ENCODE measurements at places on chromosomes 11 and 22. TPM values are rescaled to one million over a fixed set of nuclear protein-coding genes. Genes with fewer than 3 reads are reported as not detected.

DNA sequence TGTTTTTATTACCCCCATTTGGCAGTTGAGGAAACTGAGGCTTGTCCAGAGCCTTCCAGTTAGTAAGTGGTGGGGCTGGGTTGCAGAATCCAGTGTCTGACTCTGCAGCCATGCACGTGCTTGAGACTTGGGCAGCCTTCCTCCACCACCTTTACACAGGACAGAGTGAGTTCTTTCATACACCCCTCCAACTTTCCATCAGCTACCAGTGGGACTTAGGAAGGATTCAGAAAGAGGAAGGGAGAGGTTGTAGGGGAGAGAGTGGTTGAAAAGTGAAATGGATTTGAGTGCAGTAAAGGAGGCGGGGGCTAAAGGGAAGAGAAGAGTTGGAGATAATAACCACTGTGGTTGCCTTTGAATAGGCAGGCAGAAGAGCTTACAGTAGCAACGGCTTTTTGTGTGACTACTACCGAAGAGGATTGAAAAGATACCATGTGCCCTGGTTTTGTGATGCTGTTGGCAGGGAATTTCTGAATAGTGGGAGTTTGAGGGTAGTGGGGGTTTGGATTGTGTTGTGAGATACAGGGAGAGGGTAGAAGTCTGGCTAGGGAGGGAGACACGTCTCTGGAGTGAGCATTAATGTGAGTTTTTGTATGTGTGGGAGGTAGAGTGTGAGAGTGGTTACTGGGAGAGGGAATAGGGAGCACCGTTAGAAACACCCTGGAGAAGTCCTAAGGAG is 1.7 kb downstream of the UVRAG start:
- DNase-seq, result no peak

GRCh38 chr11:126810776-126811175 is 189.8 kb downstream of the KIRREL3 start:
- no peak for DNase-seq

- no peak for DNase-seq
Measured at GRCh38 chr11:131816051-131816450, 445.6 kb downstream of the NTM start.

DNA sequence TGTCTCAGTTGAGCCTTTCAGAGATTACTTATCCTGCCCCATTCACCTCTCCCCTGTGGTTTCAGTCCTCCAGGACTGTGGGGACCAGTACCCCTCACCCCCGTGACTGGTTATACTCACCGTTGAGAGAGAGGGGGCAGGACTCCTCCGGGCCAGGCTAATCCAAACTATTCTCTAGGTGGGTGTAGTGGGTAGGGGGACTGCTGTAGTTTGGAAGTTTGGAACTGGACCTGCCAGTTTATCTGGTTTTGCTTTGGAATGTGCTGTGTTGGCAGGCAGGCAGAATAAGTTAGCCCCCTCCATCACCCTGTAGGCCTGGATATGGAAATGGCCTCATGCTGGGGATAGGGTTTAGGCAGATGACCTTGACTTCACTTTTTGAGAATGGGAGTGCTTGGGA is 13.5 kb downstream of the TEAD1 start:
- DNase-seq, result peak; percentile 66

GRCh38 chr11:11218629-11218986 is 134.4 kb downstream of the CSNK2A3 start:
- DNase-seq, result no peak

- no peak for DNase-seq
Measured at GRCh38 chr11:132202621-132203020, 832.2 kb downstream of the NTM start.

GRCh38 chr11:99814021-99814420 is 793.3 kb downstream of the CNTN5 start:
- no peak for DNase-seq

DNA sequence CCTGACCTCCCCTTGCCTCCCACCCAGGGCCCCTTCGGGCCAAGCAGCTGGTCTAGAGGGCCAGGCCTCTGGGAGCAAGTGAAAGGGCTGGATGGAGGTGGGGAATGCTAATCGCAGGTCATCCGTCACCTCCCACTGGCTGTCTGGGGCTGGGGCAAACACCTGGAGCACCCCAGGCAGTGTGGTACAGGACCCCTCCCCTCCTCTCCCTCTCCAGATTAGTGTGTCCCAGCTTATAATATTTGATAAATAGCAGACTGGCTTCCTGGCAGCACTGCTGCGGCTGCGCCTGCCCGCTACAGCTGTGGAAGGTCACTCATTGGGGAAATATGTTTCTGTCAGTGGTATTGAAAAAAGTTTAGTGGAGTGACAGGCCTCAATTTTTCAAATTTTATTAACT is 90.7 kb upstream of the PHOX2A start:
- DNase-seq, result no peak

- no peak for DNase-seq
Measured at GRCh38 chr22:29098296-29098695, 25.5 kb downstream of the KREMEN1 start.

- no peak for DNase-seq
Measured at GRCh38 chr11:64743591-64744543, at the start of gene RASGRP2. Gene RASGRP2, minus strand, starts transcription at chr11:64744142. Its CDS starts 1,276 bp downstream, at chr11:64742866.

GRCh38 chr11:125343718-125344131 is 152.3 kb downstream of the FEZ1 start:
- no peak for DNase-seq

The IGLL1 gene
- not detected for total RNA-seq

The FZD4 gene
- total RNA-seq, result 2.6 TPM

The FUT4 gene
- total RNA-seq, result 1.9 TPM

The MTFP1 gene
- 21.9 TPM for total RNA-seq

The GPR83 gene
- not detected for total RNA-seq

The ZFTA gene
- 16.6 TPM for total RNA-seq
